ENCODE measurements at places on chromosomes 16 and 17.

DNA sequence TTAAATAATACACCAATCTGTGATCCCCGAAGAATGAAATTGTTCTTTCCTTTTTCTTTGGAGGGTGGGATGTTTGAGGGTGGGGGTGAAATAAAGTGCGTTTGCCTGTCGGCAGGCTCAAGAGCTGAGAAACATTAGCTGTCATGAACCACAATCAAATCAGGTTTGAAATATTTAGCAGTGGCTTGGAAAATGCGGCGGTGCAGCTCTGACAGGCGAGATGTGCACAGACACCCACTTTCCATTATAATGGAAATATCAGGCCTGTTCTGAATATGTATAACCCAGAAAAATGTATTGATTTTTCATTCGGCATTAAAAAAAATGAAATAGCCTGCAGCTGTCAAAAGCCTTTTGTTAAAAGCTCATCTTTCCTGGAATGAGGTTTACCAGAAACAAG is 212.8 kb downstream of the ZFHX3 start:
- no peak for DNase-seq

- no peak for DNase-seq
Measured at GRCh38 chr16:46753015-46753414, 4.9 kb upstream of the MYLK3 start.

- no peak for DNase-seq
Measured at GRCh38 chr17:50198026-50198669, 3.3 kb downstream of the COL1A1 start.

DNA sequence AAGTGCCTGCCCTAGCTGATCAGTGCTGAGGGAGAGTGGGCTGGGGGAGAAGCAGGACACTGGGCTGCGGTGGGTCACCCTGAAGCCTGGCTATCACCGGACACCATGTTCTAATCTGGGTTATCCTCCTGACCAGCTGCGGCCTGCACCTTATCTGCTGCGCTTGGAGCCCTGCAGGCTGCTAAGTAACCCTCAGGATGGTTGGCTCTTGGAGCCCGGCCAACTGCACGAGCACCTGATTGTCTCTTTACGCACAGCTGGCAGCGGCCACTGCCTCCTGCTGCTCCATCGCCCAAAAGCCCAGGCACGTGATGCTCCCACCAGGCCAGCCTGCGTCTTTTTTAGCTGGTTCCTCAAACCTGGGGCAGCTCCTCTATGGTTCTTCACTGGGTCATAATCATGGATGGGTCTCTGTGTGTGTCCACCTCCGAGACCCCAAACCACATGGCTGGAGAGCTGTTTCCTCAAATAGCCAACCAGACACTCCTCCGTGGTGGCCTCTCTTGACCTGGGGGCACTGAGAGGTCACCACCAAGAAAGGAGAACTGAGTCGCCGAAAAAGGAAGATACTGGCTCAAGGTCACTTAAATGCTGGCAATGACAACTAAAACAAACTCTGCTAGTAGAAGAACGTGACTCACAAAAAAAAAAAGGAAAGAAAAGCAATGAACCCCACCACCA is 21.7 kb downstream of the SPHK1 start:
- DNase-seq: no peak

DNA sequence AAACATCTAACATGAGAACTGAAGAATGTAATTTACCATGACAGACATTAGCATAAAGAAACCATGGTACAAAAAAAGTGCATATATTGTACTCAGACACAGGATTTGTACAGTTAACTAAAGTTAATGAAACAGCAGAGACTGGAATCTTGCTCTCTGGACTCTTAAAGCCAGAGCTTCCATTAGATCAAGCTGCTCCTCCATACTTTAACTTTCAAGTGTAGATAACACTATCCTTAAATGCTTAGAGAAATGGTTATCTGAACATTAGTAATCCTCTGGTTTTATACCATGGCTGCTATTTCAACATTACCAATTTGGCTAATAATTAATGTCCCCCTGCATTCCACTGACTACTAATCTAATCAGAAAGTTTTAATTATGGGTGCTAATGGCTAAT is 3.1 kb downstream of the NUDT21 start:
- no peak for DNase-seq

GRCh38 chr17:15109608-15110007 is 155.5 kb downstream of the PMP22 start:
- no peak for DNase-seq

GRCh38 chr16:72812672-72813071 is 235.3 kb downstream of the ZFHX3 start:
- DNase-seq: no peak

GRCh38 chr16:4330277-4330874 is 14.5 kb downstream of the GLIS2 start:
- no peak for DNase-seq

DNA sequence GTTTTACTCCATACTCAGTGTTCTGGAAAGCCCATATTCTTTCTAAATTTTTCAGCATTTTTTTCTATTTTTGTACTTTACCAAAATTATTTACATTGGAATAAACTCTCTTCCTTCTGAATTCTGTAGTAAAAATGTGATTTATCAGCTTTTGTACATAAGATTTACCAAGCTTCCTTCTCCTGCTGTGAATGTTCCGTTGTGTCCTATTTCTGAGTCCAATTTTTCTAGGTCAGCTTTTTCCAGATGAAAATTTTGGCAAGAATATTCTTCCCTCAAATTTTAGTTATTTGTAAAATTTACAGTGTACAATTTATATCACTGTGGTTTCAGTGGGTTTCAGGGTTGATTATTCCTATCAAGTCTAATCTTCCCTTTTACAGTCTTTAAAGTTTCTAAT is 27.5 kb downstream of the ASPA start:
- no peak for DNase-seq

DNA sequence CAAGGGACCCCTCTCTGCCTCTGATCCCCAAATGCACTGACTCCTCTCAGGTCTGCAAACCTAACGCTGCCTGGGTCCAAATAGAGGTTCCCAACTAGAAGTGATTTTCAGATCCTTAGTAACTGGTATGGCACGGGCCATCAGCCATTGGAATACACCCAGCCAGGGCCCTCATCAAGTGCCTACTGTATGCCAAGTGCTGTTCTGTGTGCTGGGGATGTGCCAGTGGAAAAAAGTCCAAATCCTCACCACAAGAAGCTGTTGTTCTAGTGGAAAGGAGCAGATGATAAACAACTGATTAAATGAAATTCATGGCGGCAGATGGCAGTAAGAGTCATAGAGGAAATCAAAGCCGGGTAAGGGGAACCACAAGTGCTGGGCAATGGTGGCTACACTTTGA is 57.2 kb upstream of the MED9 start:
- no peak for DNase-seq

- DNase-seq: no peak
Measured at GRCh38 chr16:79659344-79659743, 58.8 kb upstream of the MAF start.

GRCh38 chr17:3794557-3795389 is 6.2 kb downstream of the ITGAE start:
- peak; percentile 72 for DNase-seq

DNA sequence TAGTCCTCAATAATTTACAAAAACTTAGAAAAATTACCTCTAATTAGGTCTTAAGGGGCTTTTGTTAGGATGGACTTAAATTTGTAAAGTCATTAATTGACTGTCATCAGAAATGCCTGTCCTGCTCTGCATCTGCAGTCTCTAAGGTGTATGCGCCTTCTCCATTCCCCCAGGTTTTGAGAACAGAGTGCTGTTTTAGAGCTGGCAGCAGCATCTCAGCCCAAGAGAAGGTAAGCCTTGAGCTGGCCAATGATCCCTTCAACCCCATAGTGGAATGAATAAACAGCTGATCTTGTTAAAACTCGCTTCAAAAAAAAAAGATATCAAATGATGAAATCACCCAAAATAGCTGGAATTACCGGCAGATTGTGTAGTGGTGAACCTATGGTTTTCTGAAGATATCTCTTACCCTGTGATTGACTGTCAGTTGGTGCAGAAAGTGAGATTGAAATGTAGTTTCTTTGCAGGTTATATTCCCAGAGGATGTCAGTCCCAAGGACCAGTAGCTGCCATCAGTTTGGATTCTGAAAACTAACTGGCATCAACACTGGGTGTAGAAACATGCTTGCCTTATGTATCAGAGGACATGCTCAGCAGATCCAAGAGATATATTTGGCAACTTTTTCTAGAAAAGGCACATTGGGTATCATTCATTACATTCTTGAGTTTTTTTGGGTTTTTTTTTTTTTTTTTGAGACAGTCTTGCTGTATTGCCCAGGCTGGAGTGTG is 25.7 kb downstream of the TRPV2 start:
- no peak for DNase-seq

DNA sequence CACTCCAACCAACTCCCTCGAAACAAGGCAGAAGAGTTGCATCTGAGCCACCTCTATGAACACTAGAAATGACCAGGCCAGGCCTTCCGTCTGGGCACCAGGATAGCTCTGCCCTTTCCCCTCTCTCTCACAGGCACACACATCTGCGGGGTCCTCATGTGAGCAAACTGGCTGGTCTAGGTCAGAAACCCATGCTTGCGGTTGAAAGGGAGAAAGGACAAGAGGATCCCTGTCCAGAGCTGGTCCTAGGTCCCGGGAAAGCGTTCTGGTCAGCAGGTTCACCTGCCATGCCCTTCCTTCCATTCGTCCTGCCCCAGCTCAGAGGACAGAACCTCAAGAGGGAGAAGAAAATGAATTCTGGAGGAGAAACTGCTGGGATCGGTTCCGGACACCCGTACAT is 2.7 kb downstream of the MNT start:
- no peak for DNase-seq

- no peak for DNase-seq
Measured at GRCh38 chr16:8853611-8854010, 15.2 kb downstream of the CARHSP1 start.

GRCh38 chr16:57614536-57614935 is 13.9 kb upstream of the ADGRG1 start:
- DNase-seq: no peak

DNA sequence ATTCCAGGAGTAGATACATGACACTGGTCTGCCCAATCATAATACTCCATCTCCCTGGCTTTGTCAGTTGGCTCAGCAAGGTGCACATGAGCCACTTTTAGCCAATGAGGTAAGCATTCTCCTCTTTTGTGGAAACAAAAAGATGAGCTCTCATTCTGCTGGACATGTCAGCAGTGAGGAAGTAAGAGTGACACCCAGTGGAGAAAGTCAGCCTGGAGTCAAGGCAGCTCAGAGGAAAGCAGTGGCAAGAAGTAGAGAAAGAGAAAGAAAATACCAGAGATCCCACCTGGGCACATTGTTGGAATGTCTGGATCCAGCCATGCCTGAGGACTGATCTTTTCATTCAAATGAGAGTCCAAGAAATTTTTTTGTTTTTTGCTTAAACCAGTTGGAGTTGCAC is 496.9 kb upstream of the C16orf82 start:
- DNase-seq: no peak

DNA sequence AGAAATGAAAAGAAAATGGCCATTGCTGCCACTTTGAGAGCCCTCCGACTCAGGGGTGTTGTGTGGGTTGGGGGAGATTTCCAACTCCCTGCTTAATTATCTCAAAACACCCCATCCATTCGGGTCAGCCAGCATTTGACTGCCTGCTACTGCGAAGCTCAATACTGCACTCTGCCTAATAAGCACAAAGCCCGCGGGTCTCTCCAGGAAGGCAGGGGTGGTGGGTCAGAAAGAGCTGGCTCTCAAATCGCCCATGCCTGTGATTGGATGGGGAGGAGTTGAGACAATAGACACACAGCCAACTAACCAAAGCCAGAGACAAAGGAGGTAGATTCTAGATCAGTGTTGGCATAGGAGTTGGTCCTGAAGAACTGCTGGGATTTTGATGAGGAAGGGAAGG is 2.3 kb upstream of the XAF1 start:
- no peak for DNase-seq

- DNase-seq: no peak
Measured at GRCh38 chr16:22198547-22199293, 7.4 kb upstream of the EEF2K start.

GRCh38 chr17:71885662-71886061 is 235.2 kb upstream of the SOX9 start:
- no peak for DNase-seq

- DNase-seq: no peak
Measured at GRCh38 chr17:79607940-79608623, 2.8 kb downstream of the RBFOX3 start.

DNA sequence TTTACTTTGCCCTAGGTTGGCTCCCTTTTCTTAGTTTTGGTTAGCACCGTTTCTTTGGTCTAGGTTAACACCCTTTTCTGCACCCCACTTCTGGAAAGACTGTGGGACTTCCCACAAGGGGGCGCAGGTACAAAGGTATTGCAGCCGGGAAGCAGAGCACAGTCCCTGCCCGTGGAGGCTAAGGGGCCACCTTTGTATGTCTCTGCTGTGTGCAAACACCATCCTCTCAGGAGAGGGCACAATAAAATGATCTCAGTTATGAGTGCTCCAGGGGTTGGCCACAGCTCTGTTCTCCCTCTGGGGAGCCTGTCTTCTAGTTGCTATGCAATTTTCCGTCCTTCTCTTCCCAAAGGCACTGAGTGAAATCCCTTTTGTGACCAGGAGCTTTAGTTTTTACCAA is 28.4 kb upstream of the TMC5 start:
- DNase-seq: no peak

- DNase-seq: no peak
Measured at GRCh38 chr17:31587462-31587861, 196.0 kb downstream of the RAB11FIP4 start.

- no peak for DNase-seq
Measured at GRCh38 chr16:9415545-9415944, 324.1 kb downstream of the HAPSTR1 start.

GRCh38 chr17:82408288-82408937 is 9.7 kb upstream of the HEXD start:
- DNase-seq: no peak

DNA sequence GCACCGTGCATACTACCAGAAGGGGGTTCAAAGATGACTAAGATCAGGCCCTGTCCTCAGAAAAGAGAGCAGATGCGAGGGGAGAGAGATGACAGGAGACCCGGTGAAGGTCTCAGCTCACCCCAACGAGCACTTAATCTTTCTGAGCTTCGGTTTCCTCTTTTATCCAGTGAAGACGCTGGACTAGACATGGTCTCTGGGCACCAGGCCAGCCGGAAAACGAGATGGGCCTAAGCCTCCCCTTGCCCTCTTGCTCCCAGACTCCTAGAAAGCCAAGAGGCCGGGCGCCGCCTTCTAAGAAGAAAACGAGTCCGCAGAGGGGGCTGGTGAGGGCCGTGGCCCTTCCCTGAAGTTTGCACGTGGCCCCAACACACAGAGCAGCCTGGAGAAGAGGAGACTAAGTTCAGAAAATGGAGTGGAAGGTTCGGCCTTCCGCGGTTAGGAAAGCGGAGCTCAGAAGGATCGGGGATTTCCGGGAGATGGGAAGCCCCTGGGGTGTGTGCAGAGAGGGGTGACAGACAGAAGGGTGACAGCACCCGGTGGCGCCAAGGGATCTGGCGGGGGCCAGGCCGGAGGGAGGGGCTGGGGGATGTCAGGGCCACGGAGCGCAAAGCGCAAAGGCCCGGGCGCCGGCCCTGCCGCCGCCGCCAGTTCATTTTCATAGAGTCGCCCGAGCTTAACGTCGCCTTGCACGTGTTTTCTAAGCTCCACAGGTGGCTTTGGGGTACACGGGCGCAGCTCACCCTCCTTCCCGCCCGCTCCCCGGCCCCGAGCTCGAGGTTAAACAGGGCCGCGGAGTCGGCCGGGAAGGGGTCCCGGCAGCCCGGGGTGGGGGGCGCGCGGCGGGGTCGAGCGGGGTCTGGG is 42.1 kb upstream of the BHLHA9 start:
- no peak for DNase-seq
